ENCODE measurements at places on chromosomes 7 and 10. TPM values are rescaled to one million over a fixed set of nuclear protein-coding genes. Genes with fewer than 3 reads are reported as not detected.

FAM241B gene
- 0.39 TPM for polyA plus RNA-seq

RRP12 gene
- polyA plus RNA-seq: 22.8 TPM

DHTKD1 gene
- polyA plus RNA-seq: 10.0 TPM

DNA sequence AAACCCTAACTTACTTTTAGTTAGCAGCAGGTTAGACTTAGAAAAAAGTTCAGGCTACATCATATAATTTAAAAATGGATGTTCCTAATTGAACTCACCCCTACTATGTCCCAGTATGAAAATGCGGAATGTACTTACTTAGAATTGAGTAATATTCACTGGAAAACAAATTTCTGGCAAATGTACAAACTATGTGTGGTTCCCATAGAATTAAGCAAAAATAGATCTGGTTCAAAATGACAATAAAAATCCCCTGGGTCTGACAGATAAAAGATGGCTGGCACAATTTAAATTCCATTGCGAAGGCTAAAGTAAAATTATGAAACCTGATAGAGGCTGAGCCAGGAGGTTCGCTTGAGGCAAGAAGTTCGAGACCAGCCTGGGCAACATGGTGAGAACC lies 42.4 kb upstream of the PRKAR2B start:
- DNase-seq: no peak

DNA sequence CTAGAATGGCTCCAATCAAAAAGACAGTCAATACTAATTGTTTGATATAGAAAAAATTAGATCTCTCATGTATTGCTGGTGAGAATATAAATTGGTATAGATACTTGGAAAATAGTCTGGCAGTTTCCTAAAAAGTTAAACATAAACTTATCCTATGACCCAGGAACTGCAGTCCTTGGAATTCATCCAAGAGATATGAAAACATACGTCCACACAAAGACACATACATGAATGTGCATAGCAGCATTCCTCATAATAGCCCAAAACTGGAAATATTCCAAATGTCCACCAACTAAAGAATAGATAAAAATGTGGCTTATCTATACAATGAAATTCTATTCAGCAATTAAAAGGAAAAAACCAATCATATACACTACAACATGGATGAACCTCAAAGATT lies 128.4 kb downstream of the ZFAND4 start:
- no peak for DNase-seq

GRCh38 chr10:101266381-101267289 lies 37.4 kb upstream of the LBX1 start:
- no peak for DNase-seq

GRCh38 chr7:7654964-7655715 lies 14.6 kb downstream of the UMAD1 start:
- DNase-seq: no peak

DNA sequence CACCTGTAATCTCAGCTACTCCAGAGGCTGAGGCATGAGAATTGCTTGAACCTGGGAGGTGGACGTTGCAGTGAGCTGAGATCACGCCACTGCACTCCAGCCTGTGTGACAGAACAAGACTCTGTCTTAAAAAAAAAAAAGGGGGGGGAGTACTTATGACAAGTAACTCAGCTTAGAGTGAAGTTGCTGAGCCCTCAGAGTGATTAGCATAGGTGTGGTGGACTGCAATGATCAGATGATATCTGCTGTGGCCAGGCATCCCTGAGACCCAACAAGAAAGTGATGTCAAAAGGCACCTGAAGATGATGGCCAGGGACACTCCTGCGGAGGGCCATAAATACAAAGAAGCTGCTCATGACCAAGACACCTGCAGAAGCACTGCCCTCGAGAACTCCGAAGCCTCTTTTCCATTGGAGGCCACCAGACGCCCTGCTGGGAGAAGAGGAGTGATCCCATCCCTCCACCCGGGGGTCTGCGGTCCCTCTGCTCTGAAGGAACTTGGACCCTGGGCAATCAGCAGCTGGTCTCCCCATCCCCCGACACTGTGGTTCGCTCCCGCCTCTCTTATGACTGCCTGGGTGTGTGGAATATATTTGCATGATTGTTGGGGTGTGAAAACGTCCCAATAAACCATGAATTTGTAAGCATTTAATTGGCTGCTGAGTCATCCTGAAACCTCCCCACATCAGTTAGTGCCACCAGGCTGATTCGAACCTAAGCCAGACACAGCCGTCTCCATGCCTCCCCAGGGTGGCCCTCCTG lies 46.0 kb downstream of the RASGEF1A start:
- no peak for DNase-seq

- DNase-seq: no peak
These were observed 90.4 kb downstream of the SVOPL start for GRCh38 chr7:138610671-138611170.

All from forelimb muscle (tissue), 1 donor.